ENCODE measurements at places on chromosomes 16 and 17. TPM values are rescaled to one million over a fixed set of nuclear protein-coding genes. Genes with fewer than 3 reads are reported as not detected.
A peak's percentile ranks its signal among the peaks of the same experiment; 100 is the strongest.

ZC3H7A gene
- 31.7 TPM for polyA plus RNA-seq

IL34 gene
- not detected for polyA plus RNA-seq

COX6A2 gene
- polyA plus RNA-seq: not detected

KRT24 gene
- not detected for polyA plus RNA-seq

KRT33B gene
- not detected for polyA plus RNA-seq

PIMREG gene
- polyA plus RNA-seq: not detected

DNA sequence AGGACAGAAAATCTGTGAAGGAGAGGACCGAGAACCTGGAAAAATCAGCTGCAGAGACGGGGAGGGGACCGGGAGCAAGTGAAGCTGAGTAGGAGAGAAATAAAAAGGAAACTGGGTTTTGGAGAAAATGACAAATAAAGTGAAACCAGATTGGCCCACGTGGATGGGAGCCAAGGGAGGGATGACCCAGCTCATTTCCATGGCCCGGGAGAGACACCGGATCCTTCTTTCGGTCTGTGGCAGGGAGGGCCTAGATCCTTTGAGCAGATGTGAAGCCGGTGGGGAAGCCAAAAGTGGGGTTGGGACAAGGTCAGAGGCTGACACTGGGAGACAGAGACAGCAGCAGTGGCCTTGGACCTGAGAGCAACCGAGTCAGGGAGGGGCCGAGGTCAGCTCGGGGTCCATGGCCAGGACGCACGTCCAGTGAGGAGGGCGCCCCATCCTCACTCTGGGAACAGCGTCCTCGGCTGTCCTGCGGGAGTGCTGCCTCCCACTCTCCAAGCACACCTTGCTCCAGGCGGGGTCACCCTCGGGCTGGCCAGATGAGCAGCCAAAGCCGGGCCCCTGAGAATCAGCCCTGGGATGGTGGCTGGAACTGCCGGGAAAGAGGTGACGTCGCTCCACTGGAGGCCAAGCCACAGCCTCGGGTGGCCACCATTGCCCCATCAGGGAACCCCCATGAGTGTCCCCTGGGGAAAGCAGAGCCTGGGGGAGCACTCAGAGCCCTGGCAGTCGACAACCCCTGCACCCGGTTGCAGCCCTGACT is 50.8 kb upstream of the CDR2 start:
- DNase-seq: no peak
- no peak overlapping the region for H3K4me3 ChIP-seq
- H3K4me1 ChIP-seq: peaks cover 5% of the 10 kb centered on the region
- no peak overlapping the region for H3K27ac ChIP-seq
- peaks cover 21% of the 10 kb centered on the region for H3K36me3 ChIP-seq

DNA sequence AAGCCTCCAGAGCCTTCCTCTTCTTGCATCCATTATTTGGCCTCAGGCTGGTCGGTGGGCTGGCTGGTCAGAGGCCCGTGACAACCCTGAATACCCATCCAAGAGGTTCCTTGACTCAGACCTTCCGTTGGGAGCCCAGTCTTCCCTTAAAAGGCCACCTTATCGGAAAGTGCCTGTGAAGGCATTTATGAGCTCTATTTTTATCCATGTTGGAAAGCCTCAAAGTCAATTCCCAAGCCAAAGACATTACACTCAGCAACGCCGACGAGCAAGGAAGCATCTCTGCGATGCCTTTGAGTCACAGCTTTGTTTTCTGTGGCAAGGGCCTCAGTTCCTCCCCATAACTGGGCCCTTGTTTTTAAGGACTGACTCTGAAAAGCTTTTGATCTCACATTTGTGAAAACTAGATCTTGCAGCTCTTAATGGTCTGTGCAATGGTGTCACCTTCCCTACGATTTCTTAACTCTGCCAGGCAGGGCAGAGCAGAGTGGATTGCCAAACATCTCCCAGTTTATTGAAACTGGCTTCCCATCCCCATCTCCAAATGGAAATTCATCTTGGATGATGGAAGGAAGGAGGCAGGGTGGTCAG is 13.3 kb upstream of the SPOP start:
- H3K27ac ChIP-seq: peak overlapping the region; percentile 27
- no peaks in the 10 kb centered on the region for H3K36me3 ChIP-seq
- no peak overlapping the region for H3K4me3 ChIP-seq

DNA sequence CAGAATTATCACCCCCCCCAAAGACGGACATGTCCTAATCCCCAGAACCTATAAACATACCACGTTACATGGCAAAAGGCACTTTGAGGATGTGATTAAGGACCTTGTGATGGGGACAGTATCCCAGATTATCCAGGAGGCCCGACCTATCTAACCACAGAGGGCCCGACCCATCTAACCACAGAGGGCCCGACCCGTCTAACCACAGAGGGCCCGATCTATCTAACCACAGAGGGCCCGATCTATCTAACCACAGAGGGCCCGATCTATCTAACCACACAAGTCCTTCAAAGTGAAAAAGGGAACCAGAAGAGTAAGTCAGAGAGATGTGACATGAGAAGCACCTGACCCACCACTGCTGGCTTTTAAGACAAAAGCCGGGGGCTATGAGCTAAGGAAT is 56.8 kb downstream of the ANKFY1 start:
- DNase-seq: no peak
- no peaks in the 10 kb centered on the region for H3K27me3 ChIP-seq
- peaks cover 31% of the 10 kb centered on the region for H3K36me3 ChIP-seq
- no peak overlapping the region for H3K4me3 ChIP-seq

- DNase-seq: peak; percentile 65
- peak overlapping the region; percentile 1 for H3K27ac ChIP-seq
- peaks cover 3% of the 10 kb centered on the region for H3K27me3 ChIP-seq
Observed at GRCh38 chr17:79991140-79991923, 44.3 kb downstream of the TBC1D16 start.

- peak overlapping the region; percentile 56 for H3K27ac ChIP-seq
- DNase-seq: no peak
- peaks cover 69% of the 10 kb centered on the region for H3K4me1 ChIP-seq
- peak overlapping the region; percentile 44 for H3K4me3 ChIP-seq
- no peaks in the 10 kb centered on the region for H3K36me3 ChIP-seq
Observed at GRCh38 chr16:13999895-14000425, 71.2 kb upstream of the MRTFB start.

DNA sequence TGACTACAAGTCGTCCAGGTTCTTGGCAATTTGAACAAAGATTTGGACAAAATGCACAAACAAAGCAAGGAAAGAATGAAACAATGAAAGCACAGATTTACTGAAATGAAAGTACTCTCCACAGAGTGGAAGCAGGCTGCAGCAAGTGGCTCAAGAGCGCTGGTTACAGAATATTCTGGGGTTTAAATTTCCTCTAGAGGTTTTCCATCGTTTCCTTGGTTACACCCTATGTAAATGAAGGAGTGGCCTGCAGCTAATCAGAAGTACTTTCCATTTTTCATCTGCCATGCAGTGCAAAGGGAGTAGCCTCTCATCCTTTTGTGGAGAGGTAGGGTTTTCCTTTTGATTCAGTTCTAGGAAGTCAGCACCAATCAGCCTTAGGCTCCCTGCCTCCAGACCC is 11.8 kb downstream of the STXBP4 start:
- H3K36me3 ChIP-seq: no peaks in the 10 kb centered on the region
- no peak overlapping the region for H3K4me3 ChIP-seq
- H3K27me3 ChIP-seq: no peaks in the 10 kb centered on the region
- no peak overlapping the region for H3K27ac ChIP-seq
- no peaks in the 10 kb centered on the region for H3K4me1 ChIP-seq

GRCh38 chr16:10097271-10097670 is 85.0 kb downstream of the GRIN2A start:
- H3K36me3 ChIP-seq: no peaks in the 10 kb centered on the region
- H3K27ac ChIP-seq: no peak overlapping the region
- peaks cover 9% of the 10 kb centered on the region for H3K27me3 ChIP-seq
- H3K4me3 ChIP-seq: no peak overlapping the region

- DNase-seq: no peak
- no peaks in the 10 kb centered on the region for H3K27me3 ChIP-seq
- H3K27ac ChIP-seq: no peak overlapping the region
- peaks cover 5% of the 10 kb centered on the region for H3K4me1 ChIP-seq
Observed at GRCh38 chr17:37458805-37459204, 30.9 kb upstream of the DUSP14 start.

DNA sequence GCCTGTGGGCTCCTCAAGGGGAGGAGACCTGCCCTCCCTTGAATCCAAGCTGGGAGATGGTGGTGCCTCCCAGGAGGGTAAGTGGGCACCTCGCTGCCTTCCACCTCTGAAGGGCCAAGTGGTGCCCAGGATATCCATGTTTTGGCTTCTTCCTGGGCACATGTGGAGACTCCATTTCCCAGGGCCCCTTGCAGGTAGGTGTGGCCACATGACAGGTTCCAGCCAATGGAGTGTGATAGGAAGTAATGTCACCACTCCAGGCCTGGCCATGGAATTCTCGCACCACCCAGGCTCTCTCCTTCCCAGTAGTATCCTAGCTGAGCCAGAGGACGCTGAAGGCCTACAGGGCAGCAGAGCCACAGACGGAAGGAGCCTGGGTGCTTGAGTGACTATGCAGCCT is 17.6 kb upstream of the PEMT start:
- no peaks in the 10 kb centered on the region for H3K27me3 ChIP-seq
- peaks cover 3% of the 10 kb centered on the region for H3K4me1 ChIP-seq
- H3K4me3 ChIP-seq: no peak overlapping the region
- H3K36me3 ChIP-seq: no peaks in the 10 kb centered on the region
- H3K27ac ChIP-seq: no peak overlapping the region

GRCh38 chr17:11925262-11926021 is 71.8 kb downstream of the ZNF18 start:
- DNase-seq: no peak
- peaks cover 4% of the 10 kb centered on the region for H3K4me1 ChIP-seq
- H3K36me3 ChIP-seq: no peaks in the 10 kb centered on the region
- H3K4me3 ChIP-seq: no peak overlapping the region

- no peak overlapping the region for H3K4me3 ChIP-seq
- H3K27ac ChIP-seq: no peak overlapping the region
- DNase-seq: no peak
- H3K4me1 ChIP-seq: no peaks in the 10 kb centered on the region
- H3K36me3 ChIP-seq: no peaks in the 10 kb centered on the region
Observed at GRCh38 chr16:83577078-83577745, 230.6 kb upstream of the HSBP1 start.

DNA sequence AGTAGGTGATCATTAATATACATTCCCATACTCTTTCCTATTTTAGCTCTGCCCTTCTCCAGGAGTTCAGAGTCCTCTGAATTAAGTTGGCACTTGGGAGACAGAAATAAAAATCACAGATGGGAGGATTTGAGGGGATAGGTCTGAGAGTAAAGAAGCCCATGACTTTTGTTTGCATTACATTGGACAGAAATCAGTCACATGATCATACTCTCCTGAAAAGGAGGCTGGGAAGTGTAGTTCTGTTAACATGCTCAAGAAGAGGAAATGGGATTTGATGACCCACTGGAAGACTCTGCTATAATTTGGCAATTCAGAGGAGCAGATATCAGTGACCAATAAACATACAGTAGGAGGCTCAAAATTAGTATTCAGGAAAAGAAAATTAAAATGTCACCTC is 674.9 kb upstream of the C16orf82 start:
- DNase-seq: no peak
- H3K4me1 ChIP-seq: no peaks in the 10 kb centered on the region
- H3K36me3 ChIP-seq: no peaks in the 10 kb centered on the region
- no peak overlapping the region for H3K4me3 ChIP-seq
- H3K27me3 ChIP-seq: no peaks in the 10 kb centered on the region
- no peak overlapping the region for H3K27ac ChIP-seq

DNA sequence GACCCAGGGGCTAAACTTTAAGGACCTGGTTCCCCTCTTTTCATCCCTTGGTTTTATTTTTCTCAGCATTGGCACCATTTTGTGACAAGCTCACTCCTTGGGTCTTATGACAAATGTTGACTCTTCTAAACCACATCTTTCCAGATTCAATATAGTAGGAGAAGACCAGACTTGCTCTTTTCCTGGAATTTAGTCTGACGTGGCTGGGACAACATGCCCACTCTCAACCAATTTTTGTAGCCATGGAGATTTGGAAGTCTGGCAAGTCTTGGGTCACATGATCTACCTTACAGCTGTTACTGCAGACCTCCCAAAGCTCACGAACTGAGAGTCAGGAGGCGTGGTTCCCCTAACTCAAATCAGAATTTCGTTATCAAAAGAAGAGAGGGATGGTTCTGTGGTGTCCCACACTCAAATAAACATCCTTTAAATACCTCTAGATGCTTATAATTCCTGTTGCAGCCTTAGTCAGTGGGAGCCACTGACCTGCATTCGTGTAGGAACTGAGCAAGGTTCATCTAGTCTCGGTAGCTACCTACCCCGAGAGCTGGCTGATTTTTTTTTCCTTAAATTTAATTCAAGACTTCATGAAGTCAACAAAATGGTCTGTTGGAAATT is 683.5 kb downstream of the MAF start:
- H3K36me3 ChIP-seq: peaks cover 39% of the 10 kb centered on the region
- H3K27ac ChIP-seq: no peak overlapping the region
- H3K4me3 ChIP-seq: no peak overlapping the region
- DNase-seq: no peak
- H3K27me3 ChIP-seq: no peaks in the 10 kb centered on the region
- H3K4me1 ChIP-seq: no peaks in the 10 kb centered on the region

DNA sequence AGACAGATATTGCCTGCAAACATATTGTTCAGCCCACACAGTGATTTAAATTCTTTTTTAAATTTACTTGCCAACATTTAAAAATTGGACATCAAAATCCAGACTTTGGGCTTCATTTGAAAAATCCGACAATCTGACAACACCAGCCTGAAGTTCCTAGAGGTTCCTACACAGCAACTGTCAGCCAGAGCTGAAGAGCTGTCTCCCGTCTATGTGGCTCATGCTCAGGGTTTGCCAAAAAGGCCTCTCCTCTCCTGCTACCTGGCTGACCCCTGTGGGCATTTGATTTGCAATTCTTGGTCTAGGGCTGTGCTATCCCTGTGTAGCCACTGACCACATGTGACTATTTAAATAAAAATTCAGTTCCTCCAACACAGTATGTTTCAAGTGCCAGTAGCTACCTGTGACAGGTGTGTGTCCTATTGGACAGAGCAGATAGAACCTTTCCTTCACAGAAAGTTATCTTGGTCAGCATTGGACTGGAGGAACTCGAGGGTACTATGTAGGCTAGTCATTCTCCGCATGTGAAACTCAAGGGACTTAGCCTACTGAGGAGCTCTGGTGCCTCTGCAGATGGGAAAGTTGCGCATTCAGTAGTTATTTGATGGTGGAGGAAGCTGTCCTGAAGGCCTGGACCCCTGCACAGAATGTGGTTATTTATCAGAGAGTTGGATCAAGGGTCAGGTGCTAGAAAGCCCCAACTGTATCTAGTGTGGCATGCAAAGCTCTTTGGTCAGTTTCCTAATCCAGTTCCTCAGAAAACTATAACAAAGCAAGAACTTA is 2.7 kb downstream of the LYRM1 start:
- H3K27me3 ChIP-seq: no peaks in the 10 kb centered on the region
- peak overlapping the region; percentile 3 for H3K27ac ChIP-seq
- H3K4me3 ChIP-seq: peak overlapping the region; percentile 58
- no peak for DNase-seq

DNA sequence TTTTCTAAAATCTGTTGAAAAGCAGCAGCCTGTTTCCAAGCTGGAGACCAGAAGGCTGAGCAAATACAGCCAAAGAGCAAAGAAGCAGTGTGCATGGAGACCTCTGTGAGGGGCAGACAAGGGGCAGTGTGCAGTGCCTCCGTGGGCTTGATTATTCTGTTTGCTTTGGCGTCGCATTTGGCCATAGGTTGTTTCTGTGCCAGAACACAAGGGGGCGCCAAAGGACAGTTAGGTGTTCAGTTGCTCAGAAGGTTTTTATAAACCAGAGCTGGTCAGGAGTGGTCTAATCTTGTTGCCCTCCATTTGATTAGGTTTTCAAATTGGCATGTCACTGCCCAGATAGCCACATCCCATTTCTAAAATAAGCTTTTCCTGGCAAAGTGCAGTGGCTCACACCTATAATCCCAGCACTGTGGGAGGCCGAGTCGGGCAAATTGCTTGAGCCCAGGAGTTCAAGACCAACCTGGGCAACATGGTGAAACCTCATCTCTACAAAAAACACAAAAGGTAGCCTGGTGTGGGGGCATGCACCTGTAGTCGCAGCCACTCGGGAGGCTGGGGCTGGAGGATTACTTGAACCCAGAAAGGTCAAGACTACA is 10.6 kb downstream of the MYH3 start:
- H3K4me3 ChIP-seq: no peak overlapping the region
- peaks cover 23% of the 10 kb centered on the region for H3K36me3 ChIP-seq
- no peak overlapping the region for H3K27ac ChIP-seq
